ENCODE measurements at places on chromosomes 7 and 10. TPM values are rescaled to one million over a fixed set of nuclear protein-coding genes. Genes with fewer than 3 reads are reported as not detected.

DNA sequence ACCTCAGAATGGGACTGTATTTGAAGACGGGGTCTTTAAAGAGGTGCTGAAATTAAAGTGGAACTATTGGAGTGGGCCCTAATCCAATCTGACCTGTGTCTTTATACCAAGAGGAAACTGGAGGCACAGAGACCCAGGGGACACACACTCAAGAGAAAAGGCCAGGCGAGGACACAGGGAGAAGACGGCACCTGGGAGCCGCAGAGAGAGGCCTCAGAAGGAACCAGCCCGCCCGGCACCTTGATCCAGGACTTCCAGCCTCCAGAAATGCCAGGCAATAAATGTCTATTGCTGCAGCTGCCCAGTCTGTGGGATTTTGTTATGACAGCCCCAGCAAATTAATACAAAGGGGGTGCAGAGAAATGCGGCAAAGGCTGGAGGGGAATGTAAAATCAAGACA is 10.5 kb downstream of the CARD11 start:
- DNase-seq, result no peak

GRCh38 chr7:95471071-95471470 is 14.7 kb upstream of the ASB4 start:
- no peak for DNase-seq

GRCh38 chr10:90695915-90696676 is 161.7 kb downstream of the HTR7 start:
- DNase-seq, result no peak

GRCh38 chr7:116809636-116810266 is 52.6 kb upstream of the CAPZA2 start:
- DNase-seq, result no peak

Gene CTBP2
- 31.3 TPM for total RNA-seq

Gene IKZF1
- total RNA-seq, result 3.5 TPM

Data from Right ventricle myocardium inferior (tissue), 1 donor.